Suppressor macrophage treated with lipopolysaccharide for 1 hour (primary cell): ENCODE measurements at places on chromosomes 4 and X.

- no peak for DNase-seq
Observed at GRCh38 chr4:78749258-78749971, 26.7 kb upstream of the BMP2K start.

- peak; percentile 87 for DNase-seq
Observed at GRCh38 chr4:145732895-145733880, 53.2 kb downstream of the C4orf51 start.

GRCh38 chrX:151563449-151563848 lies at the start of gene PASD1:
PASD1 (plus strand) TSS chrX:151563675; CDS start chrX:151601554, 37,879 bp downstream.
- no peak for DNase-seq

GRCh38 chr4:73308286-73308685 lies 49.7 kb upstream of the ANKRD17 start:
- DNase-seq: peak; percentile 81

DNA sequence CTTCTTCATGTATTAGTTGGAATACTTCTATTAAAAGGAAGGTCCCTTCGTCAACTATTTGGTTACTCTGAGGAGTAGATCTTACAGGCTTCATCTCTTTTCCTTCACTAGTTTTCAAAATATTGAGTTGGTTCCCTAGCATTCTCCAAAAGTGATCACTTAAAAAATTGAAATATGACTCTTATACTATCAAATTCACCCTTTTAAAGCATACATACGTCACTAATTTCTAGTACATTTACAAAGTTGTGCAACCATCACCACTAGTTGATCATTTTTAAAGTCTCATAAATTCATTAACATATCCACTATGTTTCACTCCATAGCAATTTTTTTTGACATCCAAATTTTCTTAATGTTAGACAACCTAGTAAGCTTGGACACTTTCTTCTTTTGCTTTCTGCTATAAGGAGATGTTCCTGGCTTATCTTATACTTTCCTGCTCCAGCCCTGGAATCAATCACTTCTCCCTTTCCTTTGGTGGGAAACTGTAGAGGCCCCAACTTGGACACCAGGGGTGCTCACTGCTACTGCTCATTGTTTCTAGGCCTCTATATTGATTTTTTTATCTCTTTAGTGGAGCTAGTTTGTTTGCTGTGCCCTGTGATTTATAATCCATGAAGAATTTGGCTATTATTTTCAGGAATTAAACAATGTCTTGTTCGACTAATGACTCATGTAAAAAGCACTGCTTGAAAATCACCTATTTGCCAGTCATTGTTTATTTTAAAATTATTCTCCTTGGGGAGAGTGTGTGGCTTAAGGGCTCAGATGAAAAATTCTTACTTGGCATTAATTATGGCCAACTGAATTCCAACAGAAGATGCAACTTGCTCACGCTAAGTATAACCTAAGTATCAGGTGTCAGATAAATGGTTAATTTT lies 4.0 kb upstream of the ZFX start:
- no peak for DNase-seq

DNA sequence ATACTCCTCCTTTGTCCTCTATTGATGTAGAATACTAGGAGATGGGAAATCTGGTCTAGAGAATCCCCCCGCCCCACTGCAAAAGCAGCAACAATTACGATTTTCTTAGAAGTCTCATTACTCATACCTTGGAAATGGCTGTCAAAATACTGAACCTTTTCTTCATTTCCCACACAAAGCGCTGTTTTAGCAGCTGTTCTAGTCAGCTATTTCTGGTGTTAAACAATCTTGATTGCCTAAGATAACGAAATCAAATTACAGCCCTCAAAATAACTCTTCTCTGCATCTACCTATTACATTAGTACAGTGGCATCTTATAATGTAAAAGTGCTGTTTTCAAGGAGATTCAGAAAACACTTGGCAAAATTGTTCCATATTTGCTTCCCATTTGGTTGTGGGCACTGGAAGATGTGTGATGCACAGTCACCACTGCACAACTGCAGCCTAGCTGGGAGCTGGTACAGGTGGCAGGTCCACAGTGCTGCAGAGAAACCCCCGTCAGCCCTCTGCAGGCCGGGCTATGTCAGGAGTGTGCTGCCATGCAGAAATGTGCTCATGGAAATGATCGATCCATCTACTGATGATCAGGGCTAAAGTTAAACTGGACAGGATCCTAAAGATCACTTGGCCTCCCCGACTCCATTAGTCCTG lies 50.4 kb downstream of the TBC1D9 start:
- no peak for DNase-seq

- no peak for DNase-seq
Observed at GRCh38 chr4:2047031-2047660, 12.0 kb upstream of the NAT8L start.

DNA sequence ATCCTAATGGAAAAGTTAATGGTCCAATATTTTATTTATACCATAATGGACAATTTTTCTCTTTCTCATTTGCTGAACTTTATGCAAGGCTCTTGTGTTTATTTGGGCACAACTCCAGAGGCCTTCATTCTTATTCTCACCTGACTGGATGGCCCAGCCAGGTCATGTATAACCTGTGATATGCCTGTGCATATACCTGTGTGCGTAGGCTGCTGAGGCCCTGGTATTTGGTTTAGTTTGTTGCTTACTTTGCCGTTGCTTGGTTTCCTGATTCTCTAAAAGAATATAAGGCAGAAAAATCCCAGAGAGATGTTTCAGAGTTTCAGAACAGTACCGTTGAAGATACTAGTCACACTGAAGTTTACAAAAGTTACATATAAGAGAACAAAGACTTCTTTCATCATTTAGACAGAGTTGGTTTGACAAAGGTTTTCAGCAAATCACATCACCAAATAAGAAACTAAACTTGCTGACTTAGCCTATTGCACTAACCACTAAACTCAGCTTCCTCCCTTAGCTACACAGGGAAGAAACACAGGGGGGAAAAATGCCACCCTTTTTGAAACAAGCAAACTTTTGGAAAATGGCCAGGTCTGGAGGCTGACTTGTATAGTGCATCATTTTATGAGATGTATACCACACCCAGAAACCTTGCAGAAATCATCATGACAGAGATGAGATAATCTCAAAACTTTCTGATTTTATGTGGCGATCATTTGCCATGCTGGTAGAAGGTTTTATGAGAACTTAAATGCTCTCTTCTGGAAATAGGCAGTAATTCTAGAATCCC lies 248.5 kb downstream of the GRIA3 start:
- DNase-seq: no peak

DNA sequence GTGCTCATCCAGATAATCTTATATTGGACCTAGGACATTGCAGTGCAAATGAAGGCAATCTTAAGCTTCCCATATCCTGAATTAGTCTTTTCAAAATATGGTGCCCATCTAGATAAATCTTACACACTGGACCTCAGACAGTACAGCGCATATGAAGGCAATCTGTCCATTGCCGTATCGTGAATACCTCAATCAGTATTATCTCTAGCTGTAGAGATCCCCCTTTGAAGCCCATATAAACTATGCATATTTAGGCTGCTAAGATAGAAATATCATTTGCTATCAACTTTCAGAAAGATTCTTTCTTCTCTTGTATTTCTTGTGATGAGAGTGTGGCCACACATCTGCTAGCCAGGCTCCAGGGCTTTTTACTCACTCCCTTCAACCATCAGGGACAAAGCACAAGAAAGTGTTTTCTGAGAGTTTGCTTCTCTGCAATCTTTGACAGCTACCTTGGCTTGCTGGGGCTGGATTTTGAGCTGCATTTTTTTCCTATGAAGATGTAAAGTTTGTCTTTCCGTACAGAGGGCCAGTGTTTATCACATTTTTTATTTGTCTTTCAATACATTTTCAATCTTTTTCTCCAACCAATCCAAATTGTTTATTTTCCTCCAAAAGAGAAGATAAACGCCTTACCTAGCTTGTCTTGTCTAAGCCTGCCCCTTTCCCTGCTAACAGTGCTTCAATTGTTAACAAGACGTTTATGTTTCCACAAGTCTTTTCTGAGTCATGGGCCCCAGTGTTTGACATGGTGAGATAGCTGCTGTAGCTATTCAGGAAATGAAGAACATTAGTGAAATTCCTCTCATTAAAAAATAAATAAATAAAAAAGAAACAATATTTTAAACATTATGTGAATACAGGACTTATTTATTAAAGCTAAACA lies 57.6 kb upstream of the FAT1 start:
- DNase-seq: no peak

- DNase-seq: no peak
Observed at GRCh38 chrX:68429216-68429615, 4.1 kb downstream of the OPHN1 start.

DNA sequence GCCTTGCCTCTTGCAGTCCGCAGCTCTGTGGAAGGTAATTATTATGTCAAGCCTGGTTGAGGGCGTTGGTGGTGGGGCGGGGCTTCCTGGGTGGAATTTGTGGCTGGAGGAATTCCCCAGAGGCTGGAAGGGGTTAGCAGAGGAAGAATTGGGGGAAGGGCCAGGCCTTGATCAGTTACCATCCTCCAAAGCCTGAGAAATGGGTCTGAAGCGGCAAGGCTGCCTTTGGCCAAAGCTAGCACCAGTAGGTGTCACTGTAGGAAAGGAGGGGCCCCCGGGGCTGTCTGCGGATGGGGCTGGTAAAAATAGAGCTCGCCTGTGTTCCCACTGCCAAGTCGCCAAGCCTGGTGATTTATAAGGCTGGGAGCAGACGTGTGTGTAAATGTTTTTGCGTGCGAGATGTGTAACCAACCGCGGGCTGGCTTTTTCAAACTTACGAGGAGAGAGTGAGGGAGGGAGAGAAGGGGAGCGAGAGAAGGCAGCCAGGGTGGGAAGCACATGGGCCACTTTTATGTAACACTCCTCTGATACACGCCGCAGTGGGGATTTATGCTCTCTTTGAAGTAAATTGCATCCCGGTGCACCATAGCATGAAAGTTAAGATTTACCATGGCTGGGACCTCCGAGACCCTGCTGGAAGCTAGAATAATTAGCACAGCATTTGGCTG lies 367.0 kb downstream of the BCOR start:
- DNase-seq: peak; percentile 49

DNA sequence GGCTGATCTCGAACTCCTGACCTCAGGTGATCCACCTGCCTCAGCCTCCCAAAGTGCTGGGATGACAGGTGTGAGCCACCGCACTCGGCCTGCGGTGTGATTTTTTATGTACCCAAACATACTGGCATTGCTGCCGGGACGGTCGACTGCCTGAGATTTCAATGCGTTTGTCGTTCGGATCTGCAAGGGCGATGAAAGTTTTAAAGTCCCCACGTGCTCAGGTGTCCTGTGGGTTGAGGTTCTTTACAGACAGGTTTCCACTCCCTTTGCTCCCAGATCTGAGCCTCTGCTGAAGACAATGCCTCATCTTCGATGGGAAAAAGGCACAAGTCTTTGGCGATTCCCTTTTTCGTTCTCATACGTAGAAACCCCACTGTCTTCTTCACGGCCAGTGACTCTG lies 78.1 kb upstream of the SHOX start:
- DNase-seq: no peak

DNA sequence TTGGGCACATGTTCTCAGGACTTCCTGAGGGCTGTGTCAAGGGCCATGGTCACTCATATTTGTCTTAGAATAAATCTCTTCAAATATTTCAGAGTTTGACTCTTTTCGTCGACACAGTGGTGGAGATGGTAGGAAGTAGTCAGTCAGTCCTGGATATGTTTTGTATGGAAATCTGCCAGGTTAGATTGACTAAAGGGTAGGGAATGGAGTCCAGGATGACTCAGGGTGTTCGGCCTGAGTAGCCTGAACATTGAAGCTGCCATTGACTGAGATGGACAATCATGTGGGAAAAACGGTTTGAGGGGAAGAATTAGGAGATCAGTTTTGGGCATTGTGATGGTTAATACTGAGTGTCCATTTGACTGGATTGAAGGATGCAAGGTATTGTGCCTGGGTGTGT lies 177.1 kb upstream of the CENPE start:
- DNase-seq: no peak

DNA sequence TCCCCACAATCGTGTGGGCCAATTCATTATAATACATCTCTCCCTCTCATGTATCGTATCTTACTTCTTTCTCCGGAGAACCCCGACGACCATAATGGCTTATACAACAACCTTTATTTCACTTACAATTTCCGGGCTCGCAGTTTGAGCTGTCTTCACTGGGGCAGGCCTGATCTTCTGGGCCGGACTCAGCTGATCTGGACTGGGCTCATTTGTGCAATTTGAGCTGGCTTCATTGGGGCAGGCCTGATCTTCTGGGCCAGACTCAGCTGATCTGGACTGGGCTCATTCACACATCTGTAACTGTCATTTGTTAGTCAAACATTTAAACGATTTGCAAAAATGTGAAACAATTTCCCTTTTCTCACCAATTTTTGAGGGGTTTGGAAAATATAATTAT lies 171.5 kb upstream of the FRG1 start:
- DNase-seq: no peak

- DNase-seq: no peak
Observed at GRCh38 chr4:52358366-52358765, 300.7 kb downstream of the USP46 start.

DNA sequence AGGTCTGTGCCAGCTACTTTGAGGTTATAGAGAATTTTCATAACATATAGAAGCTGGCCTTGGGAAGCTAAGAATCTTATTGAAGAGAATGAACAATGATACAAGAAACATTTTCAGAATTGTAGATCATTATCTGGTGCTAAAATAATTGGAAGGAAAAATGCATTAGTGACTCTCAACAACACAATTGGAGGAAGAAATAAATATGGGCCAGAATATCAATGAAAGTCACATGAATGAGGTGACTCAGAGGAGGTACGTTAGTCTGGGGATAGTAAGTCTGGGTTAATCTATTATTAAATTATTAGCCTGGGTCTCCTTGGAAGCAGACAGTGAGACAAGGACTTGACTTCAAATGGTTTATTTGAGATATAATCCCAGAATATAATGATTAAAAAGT lies 529.3 kb upstream of the SLIT2 start:
- DNase-seq: no peak

DNA sequence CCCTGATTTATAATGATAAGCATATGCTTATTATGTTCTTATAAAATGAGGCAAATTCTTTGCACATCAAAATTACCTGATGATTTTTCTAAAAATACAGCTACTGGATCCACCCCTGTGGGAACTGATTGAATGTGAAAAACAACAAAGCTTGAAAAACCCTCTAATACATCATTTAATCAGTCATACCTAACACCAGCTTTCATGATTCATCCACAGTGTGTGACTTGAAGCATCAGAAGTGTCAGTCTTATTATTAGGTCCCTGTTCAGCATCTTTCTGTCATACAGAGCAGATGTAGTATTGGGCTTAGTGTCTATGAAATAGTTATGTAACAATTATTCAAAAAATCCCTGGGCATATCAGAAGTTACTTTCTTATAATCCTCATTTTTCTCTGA lies 671.3 kb upstream of the GALNT7 start:
- DNase-seq: no peak

DNA sequence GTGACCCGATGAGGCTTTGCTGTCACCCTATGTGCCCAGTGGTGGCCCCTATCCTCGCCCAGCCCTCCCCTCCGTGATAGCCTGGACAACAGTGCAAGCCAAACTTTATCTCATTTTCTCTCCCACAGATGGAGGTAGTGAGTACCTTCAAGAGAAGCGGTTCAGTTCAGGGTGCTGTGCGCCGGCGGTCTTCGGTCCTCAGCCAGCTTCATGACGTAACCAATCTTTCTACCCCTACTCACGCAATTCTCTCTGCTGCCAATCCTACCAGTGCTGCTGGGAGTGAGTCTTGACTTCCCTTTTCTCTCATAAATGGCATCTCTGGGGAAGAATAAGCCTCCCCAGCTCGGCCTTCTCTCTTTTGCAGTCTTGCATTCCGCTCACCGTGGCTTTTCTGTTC lies 29.5 kb downstream of the CCNQ start:
- peak; percentile 55 for DNase-seq

- no peak for DNase-seq
Observed at GRCh38 chrX:77635373-77635772, 150.6 kb downstream of the ATRX start.
